ENCODE measurements at places on chromosomes 1 and 21.

GRCh38 chr1:178934546-178934945 lies 63.7 kb upstream of the ANGPTL1 start:
- no peak for DNase-seq

DNA sequence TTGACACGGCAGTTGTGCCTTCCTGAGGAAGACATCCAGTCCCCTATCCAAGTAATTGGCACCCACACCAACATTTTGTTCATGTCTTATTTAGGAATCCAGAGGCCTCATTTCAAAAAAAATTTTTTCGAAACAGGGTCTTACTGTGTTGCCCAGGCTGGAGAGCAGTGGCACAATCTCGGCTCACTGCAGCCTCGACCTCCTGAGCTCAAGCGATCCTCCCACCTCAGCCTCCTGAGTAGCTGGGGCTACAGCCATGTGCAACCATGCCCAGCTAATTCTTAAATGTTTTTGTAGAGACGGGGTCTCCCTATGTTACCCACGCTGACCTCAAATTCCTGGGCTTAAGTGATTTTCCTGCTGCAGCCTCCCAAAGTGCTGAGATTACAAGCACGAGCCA lies 9.2 kb upstream of the TRNP1 start:
- DNase-seq, result no peak

DNA sequence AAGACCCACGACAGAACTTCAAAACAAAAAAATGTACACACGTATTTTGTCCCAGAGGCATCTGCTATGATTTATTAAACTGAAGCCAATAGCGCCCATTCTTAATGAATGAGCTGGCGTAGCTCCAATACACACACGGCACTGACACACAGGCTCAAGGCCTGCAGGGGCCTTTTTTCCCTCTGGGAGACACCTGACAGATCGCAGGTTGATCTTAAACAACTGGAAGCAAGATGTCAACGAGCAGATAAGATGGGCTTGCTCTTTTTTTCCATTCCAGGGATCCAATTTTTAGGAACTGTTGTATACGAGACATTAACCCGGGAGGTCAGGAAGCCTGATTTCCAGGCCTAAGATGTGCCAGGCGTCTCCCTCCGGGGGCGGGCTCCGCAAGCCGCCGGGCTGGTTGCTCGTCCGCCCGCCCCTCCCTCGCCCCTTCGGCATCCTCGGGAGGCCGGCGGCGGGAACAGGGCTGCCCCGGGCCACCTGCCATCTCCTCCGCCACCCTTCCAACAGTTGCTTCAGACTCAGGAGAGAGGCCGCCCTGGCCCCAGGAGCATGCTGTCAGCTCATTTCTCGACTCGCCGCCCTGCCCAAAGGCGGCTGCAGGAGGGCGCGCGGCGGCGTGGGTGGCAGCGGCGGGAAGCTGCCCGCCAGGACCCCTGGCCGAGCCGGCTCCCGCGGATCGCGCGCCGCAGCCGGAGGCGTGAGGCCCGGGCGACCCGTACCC lies 735 bp downstream of the TTC13 start:
- peak; percentile 20 for DNase-seq

DNA sequence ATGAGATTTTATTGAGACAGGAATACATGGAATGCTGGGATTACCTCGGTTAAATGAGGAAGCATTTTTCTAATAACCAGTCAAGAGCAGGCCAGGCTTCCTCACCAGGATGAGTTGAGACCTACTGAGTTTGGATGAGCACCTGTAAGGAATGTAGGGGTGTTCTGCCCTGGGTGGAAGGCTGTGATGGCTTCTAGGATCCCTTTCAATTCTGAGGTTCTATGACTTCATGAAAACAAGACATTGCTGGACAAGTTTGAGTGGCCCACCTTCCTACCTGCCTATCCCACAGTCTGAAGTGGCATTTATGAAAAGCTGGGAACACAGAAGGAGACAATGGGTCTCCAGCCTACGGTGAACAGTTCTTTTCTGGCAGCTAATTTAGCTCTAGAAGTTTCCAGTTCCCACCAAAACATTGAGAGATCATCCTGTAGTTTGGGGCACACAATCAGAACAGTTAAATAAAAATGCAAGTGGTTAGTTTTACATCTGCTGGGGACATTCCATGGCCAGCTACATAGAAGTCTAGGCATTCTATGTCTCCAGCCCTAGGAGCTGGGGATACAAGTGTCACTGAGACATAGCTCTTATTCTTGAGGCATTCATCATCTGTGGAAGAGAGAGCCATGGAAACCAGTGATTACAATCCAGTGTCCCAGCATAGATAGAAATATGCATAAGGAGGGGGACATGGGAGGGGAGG lies 51.3 kb upstream of the TSPAN2 start:
- no peak for DNase-seq

DNA sequence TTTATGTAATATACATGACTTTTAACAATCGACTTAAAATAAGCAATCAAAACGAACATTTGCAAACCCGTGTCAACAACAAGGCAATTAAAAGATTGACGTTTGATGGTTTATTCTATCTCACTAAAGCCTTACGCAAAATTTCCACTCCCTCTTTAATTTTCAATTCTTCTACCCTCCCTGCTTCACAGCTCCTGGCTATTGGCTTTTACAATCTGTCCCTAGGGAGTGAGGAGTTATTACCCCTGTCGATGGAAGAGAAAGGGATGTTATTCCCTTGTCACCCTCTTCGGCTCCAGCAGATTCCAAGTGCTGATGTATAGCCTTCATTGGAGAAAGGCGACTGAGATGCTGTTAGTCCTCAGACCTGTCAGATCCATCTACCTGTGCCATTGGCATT lies 161.3 kb downstream of the ZNF281 start:
- no peak for DNase-seq

- DNase-seq, result no peak
These were observed 46.0 kb upstream of the CAMK1G start for GRCh38 chr1:209537336-209538114.

- no peak for DNase-seq
These were observed 6.7 kb downstream of the MTHFR start for GRCh38 chr1:11799099-11799498.

DNA sequence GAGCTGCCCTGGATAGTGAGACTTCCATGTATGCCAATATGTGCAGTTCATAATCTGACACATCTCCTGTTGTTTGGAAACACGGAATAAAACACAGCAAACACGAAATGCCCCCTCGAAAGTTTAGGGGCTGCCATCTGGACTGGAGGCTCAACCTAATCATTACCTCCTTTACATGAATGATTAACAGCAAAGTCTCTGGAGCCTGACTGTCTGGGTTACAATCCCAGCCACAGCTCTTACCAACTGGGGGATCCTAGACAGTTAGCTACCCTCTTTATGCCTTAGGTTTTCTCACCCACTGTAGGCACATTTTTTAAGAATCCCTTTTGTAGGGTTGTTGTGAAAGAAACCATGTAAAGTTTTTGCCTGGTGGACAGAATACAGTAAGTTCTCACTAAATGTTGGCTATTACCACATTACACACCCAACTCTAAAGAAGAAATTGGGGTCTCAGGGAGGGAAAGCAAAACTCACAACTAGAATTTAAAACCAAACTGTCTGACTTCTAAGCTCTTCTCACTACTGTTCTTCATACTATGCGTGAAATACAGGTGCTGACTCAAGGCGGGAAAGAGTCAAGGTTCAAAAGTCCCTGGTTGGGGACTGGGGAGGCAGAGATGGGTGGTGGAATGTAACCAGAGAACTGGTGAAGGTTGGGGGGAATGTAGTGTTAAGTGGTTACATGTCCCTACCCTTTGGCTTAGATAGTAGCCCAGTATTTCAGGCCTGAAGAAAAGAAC lies 24.2 kb downstream of the CYP4A22 start:
- no peak for DNase-seq

DNA sequence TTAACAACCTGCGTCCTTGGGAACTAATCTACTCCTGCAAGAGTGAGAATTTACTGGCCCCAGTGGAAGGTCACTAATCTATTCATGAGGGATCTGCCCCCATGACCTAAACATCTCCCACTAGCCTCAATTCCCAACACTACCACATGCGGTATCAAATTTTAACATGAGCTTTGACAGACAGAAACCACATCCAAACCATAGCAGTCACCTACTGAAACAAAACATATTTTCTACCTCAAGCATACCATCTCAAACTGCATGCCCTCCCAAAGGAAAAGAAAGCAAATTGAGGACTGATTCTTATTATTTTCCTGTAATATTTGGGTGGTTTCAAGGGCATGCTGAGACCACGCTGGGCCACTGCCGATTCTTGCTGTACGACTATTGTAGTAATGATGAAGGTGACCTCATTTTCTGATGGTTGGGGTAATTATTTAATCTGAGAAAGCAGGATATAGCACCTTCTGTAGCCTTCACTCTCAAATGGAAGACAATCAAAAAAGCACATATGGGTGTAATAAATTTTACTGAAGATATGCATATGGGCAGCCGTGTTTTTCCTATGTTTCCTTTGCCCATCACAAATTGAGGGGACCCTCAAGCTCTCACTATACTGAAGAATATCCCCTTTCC lies 13.2 kb upstream of the GBP5 start:
- DNase-seq, result no peak

DNA sequence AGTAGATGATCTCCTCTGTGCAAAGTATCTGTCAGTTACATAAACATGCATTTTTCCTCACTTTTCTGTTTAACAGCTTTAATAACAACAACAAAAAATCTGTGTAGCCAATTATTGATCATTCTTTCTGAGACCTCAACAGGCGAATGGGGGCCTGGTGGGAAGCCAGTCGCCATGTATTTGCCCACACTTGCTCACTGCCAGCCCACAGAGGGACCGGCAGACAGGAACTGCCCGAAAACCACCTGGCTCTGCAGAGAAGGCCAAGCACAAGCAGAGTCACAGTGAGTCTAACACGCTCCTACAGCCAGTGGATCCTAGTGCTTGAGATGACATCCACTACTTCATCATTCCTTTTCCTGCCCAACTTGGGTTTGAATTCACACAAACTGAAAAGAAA lies 56.1 kb downstream of the NPHP4 start:
- DNase-seq, result no peak

DNA sequence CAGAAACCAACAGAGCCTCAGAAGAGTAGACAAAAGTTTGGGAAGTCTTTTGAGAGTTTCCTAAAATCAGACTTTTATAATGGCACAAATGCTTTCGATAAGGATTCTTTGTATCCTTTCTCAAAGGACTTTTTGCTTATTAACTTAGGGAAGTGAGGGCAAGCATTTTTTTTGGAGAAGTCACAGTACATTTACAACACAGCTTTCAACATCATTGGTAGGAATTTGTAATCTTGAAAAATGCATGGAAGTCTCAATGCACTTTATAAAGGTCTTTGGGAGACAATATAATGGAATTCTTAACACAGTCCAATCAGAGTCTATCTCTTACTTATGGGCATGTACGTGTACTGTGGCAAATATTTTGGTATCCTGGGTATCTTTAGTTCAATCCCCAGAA lies 325.8 kb upstream of the NR5A2 start:
- DNase-seq, result no peak

- no peak for DNase-seq
These were observed 1367.2 kb downstream of the KCNT2 start for GRCh38 chr1:195241066-195241465.

DNA sequence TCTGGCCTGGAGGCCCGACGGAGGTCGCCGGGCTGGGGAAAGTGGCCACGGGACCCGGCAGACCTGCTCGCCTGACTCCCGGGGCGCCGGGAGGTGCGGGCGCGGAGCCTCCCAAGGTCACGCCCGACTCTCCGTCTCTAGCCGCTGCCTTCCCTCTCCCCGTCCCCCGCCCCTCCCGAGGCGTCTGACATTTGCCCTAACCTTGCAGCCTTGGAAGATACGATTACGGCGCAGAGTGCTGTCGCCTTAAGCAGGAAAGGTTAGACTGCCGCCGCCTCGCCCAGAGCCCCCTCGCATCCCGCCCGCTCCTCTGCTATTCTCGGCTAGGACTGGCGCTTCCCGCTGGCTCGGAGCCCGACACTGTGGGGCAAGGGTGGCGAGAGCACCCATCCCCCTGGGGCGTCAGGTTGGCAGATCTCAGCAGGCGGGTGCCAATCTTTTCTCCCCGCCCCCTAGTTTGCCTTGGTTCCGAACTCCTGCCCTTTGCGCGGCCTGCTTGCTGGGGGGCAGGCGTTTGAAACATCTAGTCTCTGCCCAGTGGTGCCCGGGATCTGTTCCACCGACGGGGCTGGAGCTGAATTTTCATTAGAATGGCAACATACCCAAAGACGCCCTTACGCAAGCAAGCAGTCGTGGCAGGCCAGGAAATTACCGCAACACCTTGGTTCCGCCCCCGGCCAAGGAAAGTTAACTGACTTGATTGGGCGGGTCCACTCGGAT lies 835 bp downstream of the PGM1 start:
- DNase-seq, result peak; percentile 79

DNA sequence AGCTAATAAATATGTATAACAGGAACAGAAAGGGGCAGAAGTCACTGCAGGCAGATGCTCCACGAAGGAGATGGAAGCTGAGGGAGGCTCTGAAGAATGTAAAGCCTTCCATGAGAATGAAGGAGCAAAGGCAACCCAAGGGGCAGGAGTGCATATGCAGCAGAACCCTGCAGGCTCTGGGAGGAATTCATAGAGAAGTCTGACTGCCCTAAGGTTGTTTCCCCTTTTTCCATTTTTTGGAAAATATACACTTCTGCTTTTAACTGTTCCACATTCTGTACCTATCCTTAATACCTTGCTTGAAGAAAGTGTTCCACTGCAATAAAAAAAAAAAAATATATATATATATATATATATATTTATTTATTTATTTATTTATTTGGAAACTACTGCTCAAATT lies 69.6 kb downstream of the CD34 start:
- DNase-seq, result no peak

- DNase-seq, result no peak
These were observed 34.6 kb downstream of the XCL2 start for GRCh38 chr1:168509210-168509609.

DNA sequence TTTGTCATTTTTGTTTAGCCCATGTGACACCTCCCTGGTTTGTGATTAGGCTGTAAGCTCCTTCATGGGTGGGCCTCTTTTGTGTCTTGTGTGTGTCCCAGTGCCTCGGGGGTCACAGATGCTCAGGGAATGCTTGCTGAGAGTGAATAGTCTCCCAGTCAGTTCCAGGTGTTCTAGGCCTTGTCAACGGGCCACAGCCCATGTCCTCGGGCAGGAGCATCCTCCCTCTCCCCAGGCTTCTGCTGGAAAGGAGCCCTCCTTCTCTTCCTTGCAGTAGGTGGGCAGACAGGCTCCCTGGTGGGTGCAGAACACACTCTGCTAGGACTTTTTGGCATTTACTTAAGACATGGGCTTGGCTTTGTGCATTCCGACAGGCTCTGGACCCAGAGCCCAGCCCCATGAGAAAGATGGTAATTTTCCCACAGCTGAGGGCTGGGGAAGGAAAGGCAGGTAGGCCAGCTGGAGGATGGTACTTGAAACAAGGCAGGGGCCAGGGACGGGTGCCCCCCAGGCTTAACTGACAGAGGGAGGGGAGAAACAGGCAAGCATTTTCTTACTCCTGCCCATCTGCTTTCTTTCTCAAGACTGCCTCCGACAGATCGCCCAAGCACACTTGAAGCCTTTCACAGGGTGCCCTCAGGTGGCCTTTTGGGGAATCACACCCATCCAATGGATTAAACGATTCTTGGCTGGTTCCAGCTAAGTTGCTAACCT lies 7.1 kb upstream of the CPLANE2 start:
- peak; percentile 79 for DNase-seq

GRCh38 chr1:154469844-154470560 lies 32.0 kb upstream of the TDRD10 start:
- no peak for DNase-seq
